ENCODE measurements at places on chromosomes 16 and 17. TPM values are rescaled to one million over a fixed set of nuclear protein-coding genes. Genes with fewer than 3 reads are reported as not detected.

The C17orf50 gene
- total RNA-seq = not detected

The CCL4L2 gene
- total RNA-seq = not detected

The ADAP2 gene
- total RNA-seq = 1.1 TPM

The METTL2A gene
- total RNA-seq = 24.1 TPM

The FBXW10 gene
- not detected for total RNA-seq
